ENCODE measurements at places on chromosomes 12 and 14.
A peak's percentile ranks its signal among the peaks of the same experiment; 100 is the strongest.

DNA sequence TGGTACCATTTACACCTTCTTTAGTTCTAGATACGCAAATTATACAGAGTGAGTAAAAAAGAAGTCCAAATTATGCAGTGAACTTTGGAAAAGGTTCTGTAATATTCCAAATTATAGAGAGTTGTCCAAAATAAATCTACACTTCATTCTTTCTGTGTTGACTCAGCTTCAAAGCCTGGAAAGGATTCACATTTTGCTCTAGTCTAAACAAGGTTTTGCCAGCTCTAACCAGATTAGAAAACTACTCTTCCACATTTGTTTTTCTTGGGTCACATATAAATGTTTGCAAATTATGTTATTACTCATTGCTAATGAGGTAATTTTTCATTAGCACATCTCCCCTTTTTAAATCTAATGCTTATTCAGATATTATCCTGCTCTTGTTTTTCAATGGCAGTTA lies 1562.4 kb upstream of the SEL1L start:
- DNase-seq: no peak

- no peak for DNase-seq
These were observed 16.7 kb downstream of the SLC35E3 start for GRCh38 chr12:68762691-68763090.

DNA sequence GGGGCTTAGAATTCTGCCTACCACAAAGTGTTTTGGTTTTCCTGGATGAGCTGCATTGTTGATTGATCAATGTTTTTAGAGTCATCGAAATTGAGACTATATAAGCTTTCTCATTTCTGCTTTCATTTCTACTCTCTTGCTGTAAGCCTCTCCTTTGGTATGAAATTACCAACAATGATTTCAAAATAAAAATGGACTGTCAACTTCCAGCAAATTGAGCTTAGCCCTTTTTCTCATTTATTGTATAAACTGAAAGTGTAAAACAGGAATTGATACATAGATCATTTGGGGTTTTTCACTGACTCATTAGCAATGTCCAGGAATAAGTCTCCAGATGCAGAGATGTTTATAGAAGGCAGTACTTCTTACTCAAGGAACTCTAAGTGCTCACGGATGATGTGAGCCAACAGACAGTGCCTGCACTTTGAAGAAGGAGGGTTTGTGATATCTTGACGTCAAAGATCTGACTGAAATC lies 20.0 kb upstream of the PCNX1 start:
- no peak for DNase-seq

- DNase-seq: no peak
These were observed 11.4 kb downstream of the GLT1D1 start for GRCh38 chr12:128864516-128865186.

- peak; percentile 10 for DNase-seq
These were observed 843 bp upstream of the NUAK1 start for GRCh38 chr12:106139422-106140171.

Measured in CD4-positive, alpha-beta T cell treated with Interleukin-6 for 4 hours (primary cell).